ENCODE measurements at places on chromosomes 7 and 10.

DNA sequence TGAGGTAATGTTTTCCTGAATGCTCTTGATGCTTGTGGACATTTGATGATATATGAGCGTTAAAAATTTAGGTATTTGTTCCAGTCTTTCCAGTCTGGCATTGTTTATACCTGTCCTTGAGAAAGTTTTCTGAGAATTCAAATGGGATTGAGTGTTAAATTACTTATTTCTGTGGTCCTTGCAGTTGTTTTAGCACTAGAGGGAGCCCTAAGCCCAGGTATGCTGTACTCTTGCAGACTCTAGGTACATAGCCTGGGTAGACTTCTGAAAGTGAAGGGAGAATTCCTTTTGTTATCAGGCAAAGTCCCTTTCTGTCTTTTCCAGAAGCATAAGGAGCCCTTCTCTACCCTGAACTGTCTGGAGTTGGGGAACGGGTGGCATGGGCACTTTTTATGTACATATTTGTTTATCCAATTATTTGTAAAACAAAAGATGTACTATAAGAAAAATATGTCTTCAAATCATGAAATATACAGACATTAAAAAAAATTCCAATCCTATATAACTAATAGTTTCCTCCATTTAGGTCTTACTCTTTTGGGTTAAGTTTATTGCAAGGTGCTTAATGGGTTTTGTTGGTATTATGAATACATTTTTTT, 262.1 kb downstream of the ATRNL1 start:
- no peak overlapping the region for H3K27ac ChIP-seq
- H3K36me3 ChIP-seq: no peaks in the 10 kb centered on the region
- no peaks in the 10 kb centered on the region for H3K27me3 ChIP-seq
- H3K4me1 ChIP-seq: no peaks in the 10 kb centered on the region
- no peak overlapping the region for H3K4me3 ChIP-seq

GRCh38 chr10:58384544-58384998, 639 bp upstream of the TFAM start:
- peaks cover 23% of the 10 kb centered on the region for H3K4me1 ChIP-seq
- peak overlapping the region; percentile 97 for H3K4me3 ChIP-seq
- H3K36me3 ChIP-seq: peaks cover 2% of the 10 kb centered on the region
- H3K27ac ChIP-seq: peak overlapping the region; percentile 96

GRCh38 chr7:128910569-128910945, at the start of gene KCP:
TSS of gene KCP (minus strand) at chr7:128910709. CDS start at chr7:128910676, 33 bp downstream.
- no peak within 1 kb of the TSS for H3K4me3 ChIP-seq
- H3K27me3 ChIP-seq: peaks cover 74% of the 10 kb centered on the region
- DNase-seq: no peak
- peak within 1 kb of the TSS; percentile 3 for H3K27ac ChIP-seq
- H3K4me1 ChIP-seq: peaks cover 11% of the 10 kb centered on the region

DNA sequence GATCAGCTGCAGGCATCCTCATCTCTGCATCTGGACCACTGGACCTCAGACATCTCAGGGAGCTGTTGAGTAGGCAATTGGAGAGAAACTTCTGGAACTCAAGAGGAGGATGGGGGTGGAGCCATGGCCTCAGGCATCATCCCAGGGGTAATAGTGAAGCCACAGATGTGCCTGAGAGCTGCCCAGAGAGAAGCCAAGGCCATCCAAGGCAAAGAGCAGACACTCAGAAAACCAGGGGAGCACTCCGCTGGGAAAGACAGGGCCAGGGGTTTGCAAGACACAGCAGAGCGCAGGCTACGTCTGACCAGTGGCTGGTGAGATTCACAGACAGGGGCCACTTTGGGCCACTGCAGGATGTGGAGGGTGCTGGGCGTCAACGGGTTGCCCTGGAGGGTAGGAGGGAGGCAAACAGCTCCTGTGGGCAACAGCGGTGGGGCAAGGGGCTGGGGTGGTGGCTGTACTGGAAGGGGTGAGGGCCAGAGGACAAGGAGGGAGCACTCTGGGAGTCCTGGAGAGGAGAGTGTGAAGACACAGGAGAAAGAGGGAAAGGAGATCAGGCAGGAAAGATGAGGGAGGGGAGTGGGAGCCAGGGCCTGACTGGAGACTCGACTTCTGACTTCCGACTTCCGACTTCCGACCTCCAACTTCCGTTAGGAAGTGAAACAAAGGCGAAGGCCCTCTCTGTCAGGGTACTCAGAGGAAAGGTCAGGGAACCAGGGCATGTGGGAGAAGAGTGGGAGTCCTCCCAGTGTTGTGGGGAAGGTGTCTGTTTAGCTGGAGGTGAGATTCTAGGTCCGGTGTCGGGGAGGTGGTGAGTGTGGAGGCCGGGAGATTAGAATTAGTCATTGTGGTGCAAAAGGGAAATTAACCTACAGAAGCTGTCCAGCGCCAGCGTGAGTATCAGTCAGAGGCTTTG, 69.7 kb upstream of the ANTXRL start:
- H3K27me3 ChIP-seq: no peaks in the 10 kb centered on the region
- H3K27ac ChIP-seq: peak overlapping the region; percentile 74
- H3K4me1 ChIP-seq: peaks cover 20% of the 10 kb centered on the region
- peaks cover 9% of the 10 kb centered on the region for H3K36me3 ChIP-seq
- no peak overlapping the region for H3K4me3 ChIP-seq

GRCh38 chr10:30553018-30553625, 76.4 kb downstream of the LYZL2 start:
- no peak overlapping the region for H3K4me3 ChIP-seq
- no peaks in the 10 kb centered on the region for H3K27me3 ChIP-seq
- H3K27ac ChIP-seq: no peak overlapping the region
- no peaks in the 10 kb centered on the region for H3K4me1 ChIP-seq
- no peak for DNase-seq
